Stimulated activated CD4-positive, alpha-beta T cell treated with anti-CD3 and anti-CD28 coated beads, Interleukin-12 subunit alpha, Interleukin-12 subunit beta, amount 100 ng/mL, for 48 hours (primary cell): ENCODE measurements at places on chromosomes 2 and 18.

DNA sequence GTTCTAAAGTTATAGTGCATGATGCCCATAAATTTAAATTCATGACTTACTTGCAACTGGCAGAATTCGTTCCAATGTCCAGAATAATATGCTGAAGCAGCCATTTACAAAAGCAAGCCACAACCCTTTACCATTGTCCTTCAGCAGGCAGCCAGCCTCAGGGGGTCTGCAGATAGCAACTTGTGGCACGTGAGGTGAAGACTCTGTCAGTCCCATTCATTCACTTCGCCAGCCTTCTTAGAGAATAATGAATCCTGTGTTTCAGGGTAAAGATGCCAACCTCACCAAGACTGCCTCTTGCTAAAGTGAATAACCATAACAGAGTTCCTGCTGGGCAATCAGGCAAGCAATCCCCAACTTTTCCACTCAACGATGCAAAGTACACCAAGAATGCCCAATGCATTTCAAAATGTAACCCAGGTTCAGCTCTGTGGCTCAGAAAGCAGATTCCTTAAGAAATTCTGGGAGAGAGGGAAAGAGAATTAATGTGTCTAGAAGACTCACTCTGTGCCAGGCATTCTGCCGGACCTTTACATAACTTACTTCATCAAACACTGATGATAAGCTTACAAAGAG lies 315.4 kb downstream of the NCKAP5 start:
- DNase-seq = no peak

DNA sequence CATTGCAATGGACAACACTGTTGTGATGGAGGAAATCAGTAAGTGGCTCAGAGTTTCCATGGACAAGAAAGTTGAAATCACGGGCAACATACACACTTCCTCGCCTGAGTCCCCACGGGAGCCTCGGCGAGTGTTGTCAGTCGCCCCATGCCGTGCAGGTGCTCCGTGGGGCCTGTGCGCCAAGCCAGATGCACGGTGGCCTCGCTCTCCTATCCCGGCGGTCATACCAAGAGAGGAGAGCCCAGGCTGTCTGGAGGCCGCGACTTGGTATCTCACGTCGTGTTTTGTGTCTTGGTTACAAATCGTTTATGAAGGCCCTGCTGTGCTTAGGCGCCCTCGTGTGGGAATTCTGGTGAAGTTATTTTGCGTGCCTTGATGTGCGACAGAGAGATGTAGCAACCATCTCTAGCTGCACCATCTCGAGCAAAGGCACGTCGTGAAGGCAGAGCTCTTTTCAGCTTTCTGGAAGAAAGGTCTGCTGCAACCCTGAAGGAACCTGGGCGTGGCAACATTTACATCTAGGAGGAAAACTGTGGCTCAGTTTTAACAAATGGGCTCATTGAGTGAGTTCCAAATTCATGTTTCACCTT lies 21.8 kb downstream of the ATG4B start:
- peak; percentile 8 for DNase-seq

DNA sequence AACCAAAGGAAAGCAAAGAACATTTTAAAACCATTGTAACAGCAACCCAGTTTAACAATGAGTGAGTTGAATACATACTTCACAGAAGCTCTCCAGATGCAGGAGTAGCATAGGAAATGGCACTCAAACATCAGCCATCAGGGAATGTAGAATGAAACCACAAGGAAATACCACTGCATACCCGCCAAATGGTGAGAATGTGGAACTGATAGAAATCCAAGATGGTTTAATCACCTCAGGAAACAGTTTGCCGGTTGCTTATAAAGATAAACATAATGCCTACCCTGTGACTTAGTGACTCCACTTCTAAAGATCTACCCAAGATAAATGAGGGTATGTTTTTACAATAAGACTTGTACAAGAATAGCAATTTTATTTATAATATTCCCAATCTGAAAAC lies 132.0 kb downstream of the GALNT1 start:
- no peak for DNase-seq

DNA sequence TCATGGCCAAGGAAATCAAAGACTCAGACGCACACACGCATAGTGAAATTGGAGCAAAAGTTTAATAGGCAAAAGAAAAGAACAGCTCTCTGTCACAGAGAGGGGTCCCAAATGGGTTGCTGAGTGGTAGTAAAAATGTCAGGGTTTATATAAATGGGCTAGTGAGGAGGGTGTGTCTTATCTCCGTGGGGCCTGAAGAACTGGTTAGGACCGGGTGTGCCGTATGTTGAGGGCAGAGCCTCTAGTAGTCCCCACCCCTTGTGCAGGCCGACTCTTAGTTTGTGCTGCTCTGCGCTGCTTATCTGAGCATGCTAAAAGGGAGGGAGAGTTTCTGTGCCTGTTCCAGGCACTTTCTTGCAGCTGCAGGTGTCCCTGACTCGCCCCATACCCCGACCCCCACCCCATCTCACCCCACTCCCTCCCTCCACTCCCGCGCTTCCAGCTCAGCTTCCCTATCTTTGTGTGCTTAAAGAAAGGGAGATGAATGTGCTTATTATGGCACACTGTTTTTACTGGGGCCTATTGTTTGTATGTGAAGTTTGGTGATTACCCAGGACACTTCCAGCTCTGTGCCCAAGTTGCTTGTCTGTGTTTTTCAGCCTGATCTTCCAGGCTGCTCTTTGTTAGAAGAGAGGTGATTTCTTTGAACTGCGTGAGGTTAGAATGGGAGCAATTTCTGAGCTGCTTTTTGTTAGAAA lies 167.4 kb downstream of the SPAG16 start:
- no peak for DNase-seq

- DNase-seq = no peak
These were observed 10.4 kb downstream of the ARHGAP25 start for GRCh38 chr2:68745006-68745405.

DNA sequence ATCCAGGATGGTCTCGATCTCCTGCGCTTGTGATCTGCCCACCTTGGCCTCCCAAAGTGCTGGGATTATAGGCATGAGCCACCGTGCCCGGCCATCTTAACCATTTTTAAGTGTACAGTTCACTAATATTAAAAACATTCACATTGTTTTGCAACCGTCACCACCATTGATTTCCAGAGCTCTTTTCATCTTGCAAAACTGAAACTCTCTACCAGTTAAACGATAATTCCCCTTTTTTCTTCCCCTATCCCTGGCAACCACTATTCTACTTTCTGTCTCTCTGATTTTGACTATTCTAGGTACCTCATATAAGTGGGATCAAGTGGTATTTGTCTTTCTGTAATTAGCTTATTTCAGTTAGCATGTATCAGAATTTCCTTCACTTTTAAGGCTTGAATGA lies 16.8 kb upstream of the NEUROD1 start:
- no peak for DNase-seq

GRCh38 chr2:192407692-192408091 lies 213.0 kb upstream of the TMEFF2 start:
- no peak for DNase-seq

GRCh38 chr18:59742325-59743111 lies 45.3 kb upstream of the CCBE1 start:
- no peak for DNase-seq

DNA sequence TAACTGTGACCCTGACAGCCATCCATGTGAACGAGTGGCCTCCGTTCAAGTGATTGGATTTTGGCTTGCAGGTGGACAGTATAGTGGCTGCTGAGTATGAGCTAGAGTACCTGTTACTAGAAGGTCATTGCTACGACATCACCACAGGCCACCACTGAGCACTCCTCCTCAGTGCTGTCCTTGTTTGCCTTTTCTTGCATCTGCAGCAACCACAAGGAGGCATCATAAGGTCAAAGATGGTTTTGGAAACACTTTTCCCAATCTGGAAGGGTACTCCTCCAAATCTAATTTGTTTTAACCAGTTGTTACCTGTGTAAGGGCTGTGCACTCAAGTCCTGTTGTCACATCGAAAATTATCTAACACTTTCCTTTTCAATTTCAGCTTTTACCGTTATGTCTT lies 81.2 kb downstream of the UGGT1 start:
- DNase-seq = no peak

DNA sequence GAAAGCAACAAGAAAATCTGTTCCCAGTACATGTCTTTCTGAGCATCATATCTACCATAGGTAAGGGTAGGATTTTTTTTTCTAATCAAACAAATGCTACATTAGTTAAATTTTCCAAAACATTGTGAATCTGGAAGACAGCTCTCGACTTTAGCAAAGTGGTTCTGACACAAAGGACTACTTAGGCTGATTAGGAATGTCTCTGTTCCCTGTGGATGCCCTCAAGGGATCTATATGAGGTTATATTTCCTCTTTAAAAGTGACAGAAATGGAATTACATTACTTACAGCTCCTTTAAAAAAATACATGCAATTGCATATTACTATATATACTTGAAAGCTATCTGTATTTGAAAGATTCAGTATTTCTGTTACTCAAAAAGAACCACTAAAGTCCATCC lies 15.4 kb downstream of the NYAP2 start:
- DNase-seq = no peak

DNA sequence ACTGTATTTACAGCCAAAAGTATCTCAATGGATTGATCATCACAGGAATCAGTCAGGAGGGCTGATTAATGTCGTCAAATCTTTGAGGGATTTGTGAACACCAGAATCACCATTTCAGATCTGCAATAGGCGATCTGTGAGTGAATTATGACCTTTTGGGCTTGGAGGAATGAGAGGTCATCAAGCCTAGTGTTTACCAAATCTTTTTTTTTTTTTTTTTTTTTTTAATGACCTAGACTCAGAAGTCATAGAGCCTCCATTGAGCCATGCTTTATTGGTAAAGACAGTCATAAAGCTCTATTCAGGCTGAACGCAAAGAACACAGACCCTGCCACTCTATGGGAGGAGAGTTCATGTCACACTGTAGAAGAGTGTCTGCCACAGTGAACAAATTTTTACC lies 97.7 kb downstream of the SOCS6 start:
- no peak for DNase-seq

GRCh38 chr18:13290856-13291271 lies 72.3 kb downstream of the LDLRAD4 start:
- no peak for DNase-seq

DNA sequence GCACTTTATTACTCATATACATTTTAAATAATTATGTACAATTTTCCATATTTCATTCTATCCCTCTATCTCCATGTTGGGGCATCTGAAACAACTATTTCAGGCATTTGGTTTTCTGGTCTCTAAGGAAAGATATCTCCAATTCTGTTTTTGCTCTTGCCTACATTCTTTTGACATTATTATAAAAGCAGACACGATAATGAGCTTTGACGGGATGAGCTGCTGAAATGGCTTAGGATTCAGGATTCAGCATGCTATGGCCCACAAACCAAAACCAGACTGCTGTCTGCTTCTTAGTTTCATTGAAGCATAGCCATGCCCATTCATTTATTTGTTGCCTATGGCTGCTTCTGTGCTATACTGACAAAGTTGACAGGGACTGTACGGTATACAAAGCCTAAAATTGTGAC lies 42.7 kb upstream of the GLS start:
- no peak for DNase-seq

DNA sequence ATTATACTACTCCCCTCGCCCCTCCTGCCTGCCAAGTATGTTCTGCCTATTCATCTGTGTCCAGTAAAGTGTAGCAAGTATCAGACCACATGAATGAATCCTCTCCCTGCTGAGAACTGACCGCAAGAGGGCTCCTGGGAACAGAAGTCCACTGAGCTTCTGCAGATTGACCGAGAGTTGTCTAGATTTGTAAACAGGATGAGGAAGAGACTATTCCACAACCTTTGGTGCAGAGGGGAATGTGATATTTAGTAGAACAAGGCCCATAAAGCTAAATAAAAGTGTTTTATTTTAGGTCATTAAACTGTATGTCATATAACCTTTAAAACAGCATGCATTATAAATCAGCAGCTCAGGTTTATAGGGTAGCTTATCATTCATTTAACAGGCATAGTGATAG lies 377.0 kb downstream of the DCC start:
- DNase-seq = no peak

- DNase-seq = no peak
These were observed 16.4 kb downstream of the CEP76 start for GRCh38 chr18:12686100-12686499.

DNA sequence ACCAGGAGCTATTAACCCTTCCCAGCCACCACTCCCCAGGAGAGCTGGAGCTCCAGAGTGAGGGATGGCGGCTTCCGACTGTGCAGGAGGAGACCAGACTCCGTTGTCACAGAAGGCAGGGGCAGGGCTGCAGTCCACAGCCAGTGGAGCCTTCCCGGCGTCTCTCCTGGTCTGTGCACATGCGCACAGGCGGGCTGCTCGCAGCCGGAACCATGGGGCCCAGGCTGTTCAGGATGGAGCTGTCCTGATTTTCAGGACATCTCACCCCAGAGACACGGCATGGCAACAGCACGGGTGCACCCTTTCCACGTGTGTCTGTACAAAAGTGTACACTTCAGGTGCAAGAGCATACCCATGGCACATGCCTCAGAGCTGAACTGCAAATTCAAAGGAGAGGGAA lies 28.9 kb downstream of the EIPR1 start:
- no peak for DNase-seq

GRCh38 chr2:119086327-119086726 lies 72.2 kb downstream of the C1QL2 start:
- DNase-seq = no peak

GRCh38 chr2:3223080-3223923 lies 154.3 kb downstream of the EIPR1 start:
- peak; percentile 93 for DNase-seq

- no peak for DNase-seq
These were observed 23.3 kb upstream of the SSB start for GRCh38 chr2:169775354-169775753.
